ENCODE measurements at places on chromosomes 6 and 20.

- peaks cover 16% of the 10 kb centered on the region for H3K4me1 ChIP-seq
- no peaks in the 10 kb centered on the region for H3K36me3 ChIP-seq
- DNase-seq = no peak
- H3K27ac ChIP-seq = no peak overlapping the region
- peaks cover 2% of the 10 kb centered on the region for H3K27me3 ChIP-seq
- no peak overlapping the region for H3K4me3 ChIP-seq
Observed at GRCh38 chr6:165984729-165985275, 182.8 kb downstream of the TBXT start.

DNA sequence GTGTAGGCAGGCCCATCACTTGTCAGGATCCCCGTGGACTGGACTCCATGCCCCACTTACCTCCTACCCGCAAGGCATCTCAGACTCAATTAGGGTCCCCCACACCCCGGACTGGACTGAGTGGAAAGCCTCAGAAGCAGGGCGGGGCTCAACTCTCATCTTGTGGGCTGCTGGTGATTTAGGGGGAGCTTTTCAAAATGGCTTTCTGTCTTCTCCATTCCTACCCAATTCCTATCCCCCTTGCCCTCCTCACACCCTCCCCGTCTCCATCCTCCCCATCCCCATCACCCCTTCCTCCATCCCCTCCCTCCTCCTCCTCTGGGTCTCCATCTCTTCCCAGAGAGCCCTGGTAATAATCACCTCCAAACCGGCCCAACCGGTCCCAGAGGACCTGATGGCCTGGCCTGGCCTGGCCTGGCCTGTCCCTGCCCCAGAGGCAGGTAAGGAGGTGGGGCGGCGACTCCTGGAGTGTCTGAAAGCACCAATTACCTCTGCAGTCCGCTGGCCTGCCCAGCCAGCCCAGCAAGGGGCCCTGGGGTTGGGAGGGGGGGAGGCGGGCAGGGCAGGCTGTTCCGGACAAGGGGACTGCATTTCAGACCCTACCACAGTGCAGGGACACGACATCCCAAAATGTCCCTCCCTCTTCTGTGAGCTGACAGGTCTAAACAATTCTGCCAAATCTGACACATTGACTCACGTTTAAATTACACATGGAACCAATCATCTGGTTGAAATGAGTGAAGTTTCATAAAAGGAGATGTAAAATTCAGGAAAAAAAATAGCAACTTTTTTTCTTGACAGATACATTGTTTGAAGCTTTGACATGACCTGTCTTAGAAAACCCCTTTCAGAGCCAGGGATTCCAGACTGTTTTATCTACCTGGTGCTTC is 24.8 kb downstream of the MAFB start:
- no peak for DNase-seq
- peaks cover 41% of the 10 kb centered on the region for H3K4me1 ChIP-seq
- no peak overlapping the region for H3K4me3 ChIP-seq
- no peak overlapping the region for H3K27ac ChIP-seq
- H3K27me3 ChIP-seq = no peaks in the 10 kb centered on the region
- H3K36me3 ChIP-seq = no peaks in the 10 kb centered on the region

- no peaks in the 10 kb centered on the region for H3K27me3 ChIP-seq
- H3K4me3 ChIP-seq = no peak overlapping the region
- no peak for DNase-seq
Observed at GRCh38 chr6:13881621-13882165, 43.1 kb upstream of the RNF182 start.

GRCh38 chr6:131651782-131652181 is 14.7 kb downstream of the ENPP3 start:
- no peak for DNase-seq
- H3K4me1 ChIP-seq = peaks cover 6% of the 10 kb centered on the region
- no peaks in the 10 kb centered on the region for H3K36me3 ChIP-seq

GRCh38 chr6:105875974-105876640 is 210.0 kb upstream of the PRDM1 start:
- no peaks in the 10 kb centered on the region for H3K36me3 ChIP-seq
- no peaks in the 10 kb centered on the region for H3K27me3 ChIP-seq
- no peak for DNase-seq

Measured in liver (tissue), 10 donors.